ENCODE measurements at places on chromosomes 5 and 9.

DNA sequence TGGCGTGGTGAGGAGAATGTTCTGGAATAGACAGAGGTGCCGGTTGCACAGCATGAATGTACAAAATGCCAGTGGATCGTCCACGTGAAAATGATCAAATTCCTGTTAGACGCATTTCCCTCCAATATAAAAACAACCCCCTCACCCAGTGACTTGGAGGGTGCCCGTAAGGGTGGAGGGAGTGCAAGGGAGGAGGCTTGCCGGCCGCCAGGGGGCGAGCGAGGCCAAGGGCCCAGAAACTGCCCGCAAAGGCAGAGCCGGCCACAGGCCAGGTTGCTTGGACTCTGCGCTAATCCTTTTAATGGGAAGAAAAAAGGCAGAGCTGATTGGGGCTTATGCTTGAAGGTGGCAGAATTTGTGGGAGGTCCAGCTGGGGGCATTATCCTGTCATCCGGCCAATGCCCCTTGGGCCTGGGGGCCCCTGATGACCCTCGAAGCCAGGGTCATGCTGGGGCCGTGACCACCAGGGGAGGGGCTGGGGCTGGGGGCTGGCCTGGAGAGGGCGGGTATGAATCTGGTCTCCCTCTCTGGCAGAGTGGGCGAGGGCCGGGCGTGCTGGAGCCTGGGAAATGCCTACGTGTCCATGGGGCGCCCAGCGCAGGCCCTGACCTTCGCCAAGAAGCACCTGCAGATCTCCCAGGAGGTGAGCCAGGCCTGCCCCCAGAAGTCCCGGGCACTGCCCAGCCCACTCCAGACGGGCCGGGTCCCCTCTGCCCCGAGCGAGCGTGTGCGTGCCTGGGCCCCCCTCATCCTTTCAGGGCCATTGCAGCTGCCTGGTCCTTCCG, 12.0 kb downstream of the GPSM1 start:
- peak; percentile 55 for DNase-seq

DNA sequence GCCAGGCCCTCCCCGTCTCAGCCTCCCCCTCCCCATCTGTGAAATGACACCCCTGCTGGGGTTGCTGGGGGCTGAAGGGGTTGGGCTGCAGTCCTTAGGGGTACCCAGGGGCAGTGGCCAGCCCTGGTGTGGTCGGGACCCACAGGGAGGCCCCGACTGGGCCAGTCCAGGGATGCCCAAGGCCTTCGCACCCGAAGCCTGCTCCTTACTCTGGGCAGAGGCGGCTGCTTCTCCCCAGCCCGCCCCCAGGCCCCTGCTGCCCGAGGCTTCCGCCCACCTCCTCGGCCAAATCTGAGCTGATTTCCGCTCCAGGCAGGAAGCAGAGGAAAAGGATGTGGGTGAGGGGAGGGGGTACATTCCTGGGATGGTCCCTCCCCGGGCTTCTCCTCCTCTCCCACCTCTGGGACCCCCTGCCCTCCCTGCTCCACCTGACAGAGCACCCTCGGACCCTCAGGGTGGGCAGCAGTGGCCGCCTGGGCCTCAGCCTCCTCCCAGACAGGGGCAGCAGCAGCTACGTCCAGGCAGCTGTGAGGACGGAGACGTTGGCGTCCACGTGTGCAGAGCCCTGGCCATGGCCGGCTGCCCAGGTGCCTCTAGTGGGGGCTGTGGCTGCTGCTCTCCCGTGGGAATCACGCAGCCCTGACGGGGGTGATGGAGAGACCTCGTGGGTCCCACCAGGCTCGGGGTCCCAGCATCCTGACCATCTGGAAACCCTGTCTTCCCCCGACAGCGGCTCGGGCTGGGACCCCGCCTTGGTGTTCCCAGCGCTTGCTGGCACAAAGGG, 4.2 kb upstream of the NRARP start:
- no peak for DNase-seq

- no peak for DNase-seq
These were observed 55.8 kb upstream of the PTCH1 start for GRCh38 chr9:95572381-95573151.

- DNase-seq = no peak
These were observed 88.2 kb downstream of the NREP start for GRCh38 chr5:111668477-111669414.

- DNase-seq = no peak
These were observed 82.9 kb downstream of the TMEM215 start for GRCh38 chr9:32866273-32866672.

DNA sequence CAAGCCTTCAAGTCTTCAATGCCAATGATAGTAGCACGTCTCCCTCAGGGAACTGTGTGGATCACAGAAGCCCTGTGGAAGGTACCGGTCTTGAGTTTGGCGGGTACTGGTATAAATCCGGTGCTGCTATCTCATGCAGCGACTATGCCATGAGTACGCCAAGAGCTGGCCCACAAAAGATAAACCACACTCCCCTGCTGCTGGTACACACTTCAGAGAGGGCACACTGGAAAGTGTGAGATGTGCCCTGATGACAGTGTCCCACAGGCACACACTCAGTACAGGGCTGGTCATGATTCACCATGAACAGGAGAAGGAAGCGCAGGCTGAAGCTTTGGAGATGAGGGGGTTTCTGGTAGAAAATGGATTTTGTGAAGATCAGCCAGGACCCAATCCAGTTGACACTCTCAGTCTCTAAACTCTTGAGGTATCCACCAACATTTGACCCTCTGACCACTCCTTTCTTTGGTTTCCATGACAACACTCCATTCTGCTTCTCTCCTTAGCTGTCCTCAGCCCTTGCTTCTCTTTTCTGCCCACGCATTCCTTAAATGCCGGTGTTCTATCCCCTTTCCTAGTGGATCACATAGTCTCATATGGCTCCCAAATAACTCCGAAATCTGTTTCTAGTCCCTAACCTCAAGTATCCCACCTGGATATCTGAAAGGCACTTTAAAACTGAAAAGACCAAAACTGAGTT, 5.1 kb downstream of the AMACR start:
- no peak for DNase-seq

DNA sequence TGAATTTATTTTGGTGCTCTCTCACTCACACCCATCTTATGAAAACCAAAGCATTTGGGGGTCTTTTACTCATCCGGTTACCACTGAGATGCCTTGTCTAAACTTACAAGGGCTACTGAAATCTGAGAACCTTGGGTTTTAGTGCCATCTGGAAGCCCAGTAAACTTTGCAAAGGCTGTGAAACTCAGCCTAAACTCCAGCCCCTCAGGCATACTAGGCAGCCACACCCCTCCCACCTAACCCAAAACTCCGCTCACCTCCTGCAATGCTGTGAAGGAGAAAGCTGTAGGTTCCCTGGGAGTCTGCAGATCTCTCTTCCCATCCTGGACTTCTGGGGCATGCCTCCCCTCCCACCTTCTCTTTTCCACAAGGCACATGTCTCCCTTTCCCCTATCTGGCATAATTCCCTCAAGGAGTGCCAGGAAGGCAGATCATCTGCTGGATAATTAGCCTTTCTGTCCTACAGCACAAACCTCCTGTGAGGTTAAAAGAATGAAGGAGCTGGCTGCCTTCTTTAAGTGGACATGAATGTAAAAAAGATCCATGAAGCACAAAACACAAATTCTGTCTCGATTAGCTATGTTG, 71.5 kb upstream of the ANXA1 start:
- DNase-seq = no peak

- DNase-seq = peak; percentile 69
These were observed 723 bp downstream of the SNX18 start for GRCh38 chr5:54518146-54518817.

- DNase-seq = no peak
These were observed 14.3 kb upstream of the JADE2 start for GRCh38 chr5:134510970-134511795.

- no peak for DNase-seq
These were observed 38.9 kb downstream of the MTMR12 start for GRCh38 chr5:32273821-32274220.

- no peak for DNase-seq
These were observed 40.8 kb upstream of the GNPDA1 start for GRCh38 chr5:142053426-142054151.

- DNase-seq = peak; percentile 76
These were observed 232.5 kb downstream of the ARHGAP26 start for GRCh38 chr5:143002459-143003327.

GRCh38 chr9:2198956-2199635, 183.9 kb downstream of the SMARCA2 start:
- DNase-seq = no peak

GRCh38 chr5:139453683-139454567, 8.6 kb downstream of the ECSCR start:
- no peak for DNase-seq

DNA sequence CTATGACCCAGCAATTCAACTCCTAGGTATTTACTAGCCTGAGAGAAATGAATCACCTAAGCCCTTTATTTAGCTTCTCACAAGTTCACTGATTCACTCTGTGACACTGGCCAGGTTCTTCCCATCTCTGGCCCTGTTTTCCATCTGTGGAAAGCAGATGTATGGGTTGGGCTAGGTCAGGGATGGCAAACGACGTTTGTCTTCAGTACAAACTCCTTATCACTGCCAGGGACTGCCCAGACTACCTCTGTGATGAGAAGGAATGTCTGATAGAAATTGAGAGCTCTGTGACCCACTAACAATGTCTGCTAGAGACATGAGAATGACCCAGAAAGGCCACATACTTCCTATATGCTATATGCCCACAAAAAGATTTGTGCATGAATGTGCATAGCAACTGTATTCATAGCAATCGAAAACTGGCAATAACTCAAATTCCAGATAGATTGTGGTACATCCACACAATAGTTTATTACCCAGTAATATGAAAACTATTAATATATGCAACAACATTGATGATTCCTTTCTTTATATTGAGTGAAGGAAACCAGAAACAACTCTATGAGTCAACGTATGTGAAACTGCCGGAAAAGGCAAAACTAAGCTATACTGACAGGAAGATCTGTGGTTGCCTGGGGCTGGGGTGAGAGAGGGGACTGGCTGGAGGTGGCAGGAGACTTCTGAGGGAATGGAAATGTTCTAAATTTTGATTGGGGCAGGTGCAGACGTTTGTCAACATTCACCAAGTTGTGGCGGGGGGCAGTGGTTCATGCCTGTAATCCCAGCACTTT, 32.0 kb upstream of the ADAM19 start:
- no peak for DNase-seq

DNA sequence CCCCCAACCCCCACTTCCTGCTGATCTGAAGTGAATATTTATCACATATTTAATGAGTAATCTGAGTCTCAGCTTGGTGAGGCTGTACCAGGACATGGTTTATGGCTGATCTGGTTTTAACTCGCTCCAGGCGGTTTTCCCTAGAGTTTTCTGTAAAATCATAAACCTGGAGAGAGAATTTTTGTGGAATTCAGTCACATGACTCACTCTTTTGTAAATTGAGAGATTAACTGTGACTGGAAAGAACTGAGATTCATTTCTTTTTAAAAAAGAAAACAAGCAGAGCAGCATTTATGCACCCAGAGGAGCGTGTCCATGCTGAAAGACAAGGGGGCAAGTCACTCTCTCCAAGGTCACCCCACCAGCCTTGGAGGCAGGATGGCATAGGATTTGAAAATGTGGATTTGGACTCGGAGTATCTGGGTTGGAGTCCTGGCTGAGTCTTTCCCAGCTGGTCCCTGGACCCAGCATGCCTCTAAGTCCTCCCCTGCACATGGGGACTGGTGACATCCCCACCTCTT, 81.8 kb downstream of the ZNF618 start:
- DNase-seq = no peak

DNA sequence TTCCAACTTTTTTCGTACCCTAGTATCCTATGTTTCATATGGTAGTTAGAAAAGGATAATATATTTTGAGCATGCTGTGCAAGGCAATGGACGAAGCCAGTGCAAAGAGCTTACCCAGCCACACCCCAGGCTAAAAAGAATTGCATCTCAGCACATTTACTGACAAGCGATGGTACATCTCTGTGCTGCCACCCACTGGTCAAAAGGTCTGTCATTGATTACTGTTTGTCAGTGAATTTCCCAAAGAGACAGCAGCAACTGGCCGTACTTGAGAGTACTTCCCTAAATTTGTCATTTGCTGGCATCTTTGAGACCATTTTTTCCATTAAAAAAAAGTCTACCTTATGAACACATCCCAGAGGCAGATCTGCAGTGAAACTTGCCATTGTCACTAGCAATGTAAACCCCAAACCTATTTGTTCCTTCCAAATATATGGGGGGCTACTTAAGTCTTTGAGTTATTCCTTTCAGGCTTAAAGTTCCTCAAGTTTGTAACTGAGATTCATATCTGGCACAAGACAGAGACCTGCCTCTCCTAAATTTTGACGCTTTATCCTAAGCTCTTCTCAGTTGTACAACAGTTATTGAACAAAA, 184.3 kb downstream of the CTNND2 start:
- peak; percentile 4 for DNase-seq

DNA sequence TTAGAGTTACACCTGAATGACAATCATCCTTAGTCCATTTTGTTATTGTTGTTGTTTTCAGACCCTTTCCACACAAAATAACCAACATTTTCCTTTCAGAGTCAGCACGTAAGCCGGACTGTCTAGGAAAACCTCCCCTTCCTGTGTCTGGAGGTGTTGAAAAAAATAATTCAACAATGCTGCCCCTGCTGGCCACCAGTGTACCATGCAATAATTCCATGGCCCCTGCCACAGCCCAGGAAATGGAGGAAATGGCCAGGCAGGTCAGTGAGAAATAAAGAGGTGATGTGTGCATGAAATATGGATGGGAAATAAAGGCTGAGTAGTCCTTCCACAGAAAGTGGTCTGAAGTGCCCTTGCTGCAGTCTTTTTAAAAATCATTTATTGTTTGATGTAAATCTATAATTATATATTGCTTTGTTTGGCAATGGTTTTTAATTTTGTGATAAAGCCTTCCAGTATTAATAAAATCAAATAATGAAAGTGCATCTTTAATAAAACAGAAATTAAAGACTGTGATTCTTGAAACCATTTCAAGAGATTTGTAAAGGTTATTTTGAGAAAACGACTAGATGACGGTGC, 152.8 kb upstream of the PAPPA start:
- DNase-seq = no peak

GRCh38 chr5:16464664-16465543, 696 bp downstream of the ZNF622 start:
- DNase-seq = peak; percentile 42

- DNase-seq = no peak
These were observed 12.9 kb downstream of the FLT4 start for GRCh38 chr5:180636403-180637075.

GRCh38 chr9:23011669-23012068, 565.0 kb downstream of the DMRTA1 start:
- DNase-seq = no peak

GRCh38 chr9:9921805-9922204, 691.0 kb downstream of the PTPRD start:
- no peak for DNase-seq

DNA sequence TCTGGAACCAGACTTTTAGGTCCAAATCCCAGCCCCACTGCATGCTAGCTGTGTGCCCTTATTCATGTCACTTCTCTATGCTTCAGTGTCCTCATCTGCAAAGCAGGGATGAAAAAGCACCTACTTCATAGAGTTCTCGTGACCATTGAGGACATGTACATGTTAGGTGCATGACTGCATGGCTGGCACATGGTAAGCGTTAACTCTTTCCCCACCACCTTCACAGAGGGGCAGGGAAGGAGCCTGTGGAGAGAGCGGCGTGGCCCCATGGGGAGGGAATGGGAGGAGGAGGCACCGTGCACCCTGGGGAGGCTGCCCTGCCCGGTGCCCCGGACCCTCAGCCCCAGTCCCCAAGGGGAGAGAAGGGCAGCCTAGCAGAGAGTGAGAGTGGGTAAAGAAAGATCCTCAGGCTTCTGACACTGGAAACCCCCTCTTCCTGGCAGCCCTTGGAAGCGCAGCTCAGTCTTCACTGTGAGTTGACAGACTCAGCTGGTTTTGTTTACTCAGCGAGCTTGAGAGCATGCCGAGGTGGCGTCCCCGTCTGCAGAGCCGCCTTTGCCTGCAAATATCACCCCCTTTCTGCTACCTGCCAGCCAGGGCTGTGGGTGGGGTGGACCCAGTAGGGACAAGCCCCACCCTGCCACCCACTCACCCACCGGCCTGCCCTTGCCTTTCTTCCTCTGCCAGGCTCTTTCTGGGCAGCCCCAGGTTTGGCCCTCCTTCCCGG, 10.6 kb upstream of the ANGPTL2 start:
- DNase-seq = no peak

Measured in B cell (primary cell).